AML-193 (cell line): ENCODE measurements at places on chromosomes 2 and 18.

GRCh38 chr2:32402091-32402490 is 45.3 kb downstream of the BIRC6 start:
- DNase-seq = no peak

DNA sequence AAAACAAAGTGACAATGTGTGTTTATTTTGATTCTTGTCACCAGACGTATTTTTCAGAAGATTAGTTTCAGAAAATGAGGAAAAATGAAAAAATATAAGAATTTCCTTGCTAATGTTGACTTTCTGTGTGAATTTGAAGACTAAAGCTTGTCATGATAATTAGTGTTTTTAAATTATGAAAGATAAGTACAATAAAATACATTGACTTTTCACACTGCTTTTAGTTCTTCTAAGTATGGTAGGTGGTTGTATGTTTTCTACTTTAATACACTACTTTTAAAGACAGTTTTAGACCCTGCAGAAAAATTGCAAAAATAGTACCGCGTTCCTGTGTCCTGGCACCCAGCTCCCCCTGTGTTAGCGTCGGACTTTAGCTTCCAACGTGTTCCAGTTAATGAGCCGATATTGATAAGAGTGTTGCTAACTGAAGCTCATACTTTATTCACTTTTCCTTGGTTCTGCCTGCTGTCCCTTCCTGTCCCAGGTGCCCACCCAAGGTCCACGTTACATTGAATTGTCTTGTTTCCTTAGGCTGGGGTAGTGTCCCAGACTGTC is 695 bp downstream of the RBFA start:
- no peak for DNase-seq

DNA sequence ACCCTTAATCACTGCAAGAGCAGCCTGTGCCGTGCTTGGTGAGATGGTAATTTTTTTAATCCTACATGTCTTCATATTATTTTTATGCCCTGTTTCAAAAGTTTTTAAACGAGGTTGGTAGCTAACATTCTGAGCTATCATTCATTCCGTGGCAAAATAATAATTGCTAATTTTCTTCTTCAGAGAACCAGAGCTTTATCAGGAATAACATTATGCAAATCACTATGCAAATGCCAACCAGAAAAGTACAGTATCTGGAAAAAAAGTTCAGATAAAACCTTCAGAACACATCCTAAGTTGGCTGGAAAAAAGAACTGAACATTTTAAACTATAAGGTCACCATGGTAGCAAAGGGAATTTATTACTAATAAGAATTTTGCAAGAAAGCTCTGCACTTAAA is 165.1 kb upstream of the NABP1 start:
- DNase-seq = no peak

GRCh38 chr2:206296128-206296527 is 21.7 kb downstream of the ZDBF2 start:
- DNase-seq = no peak

- peak; percentile 84 for DNase-seq
Measured at GRCh38 chr2:64273524-64274398, 129.5 kb upstream of the PELI1 start.

DNA sequence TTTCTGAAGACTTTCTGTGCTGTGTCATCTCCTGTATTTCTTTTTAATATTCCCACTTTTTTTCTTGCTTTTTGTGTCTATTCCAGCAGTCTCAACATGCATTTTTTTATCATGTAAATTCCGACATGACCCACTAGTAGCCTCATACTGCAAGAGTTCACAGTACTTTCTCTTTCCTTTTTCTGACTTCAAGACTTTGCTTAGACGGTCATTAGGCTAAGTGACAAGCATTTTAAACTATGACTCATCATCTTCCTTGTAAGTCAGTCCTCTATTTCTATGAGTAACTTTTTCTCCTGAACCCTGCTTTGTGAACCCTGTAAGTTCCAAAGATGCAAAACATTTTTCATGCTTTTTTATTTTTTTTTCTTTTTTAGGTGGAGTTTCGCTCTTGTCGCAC is 381.2 kb downstream of the TXNL1 start:
- no peak for DNase-seq

- no peak for DNase-seq
Measured at GRCh38 chr2:100161945-100162620, 19.7 kb upstream of the AFF3 start.

DNA sequence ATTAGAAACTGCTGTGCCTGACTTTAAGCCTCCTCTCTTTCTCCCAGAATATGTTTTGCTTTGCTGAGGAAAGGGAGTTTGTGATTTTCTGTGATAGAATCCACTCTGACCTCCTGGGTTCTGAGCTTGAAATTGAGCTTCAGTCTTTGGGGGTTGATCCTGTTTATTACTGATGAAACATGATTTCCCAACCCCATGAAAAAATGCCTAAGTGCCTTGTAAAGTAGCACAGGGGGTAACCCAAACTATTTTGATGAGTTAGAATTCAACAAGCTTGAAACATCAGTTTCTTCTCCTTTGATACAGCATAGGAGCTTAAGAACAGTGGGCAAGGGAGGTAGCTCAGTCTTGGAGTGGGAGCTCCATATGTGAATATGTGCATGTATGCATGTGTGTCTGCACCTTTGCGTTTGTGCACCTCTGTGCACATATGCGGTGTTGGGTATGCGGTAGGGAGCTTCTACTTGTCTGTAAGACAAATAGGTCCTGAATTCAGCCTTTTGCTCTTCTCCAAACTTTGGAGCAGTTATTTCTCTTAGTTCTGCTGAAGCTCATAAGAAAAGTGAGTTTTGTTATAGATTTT is 364.6 kb downstream of the OSR1 start:
- DNase-seq = no peak

- no peak for DNase-seq
Measured at GRCh38 chr2:107376909-107377308, 449.8 kb upstream of the RGPD4 start.

DNA sequence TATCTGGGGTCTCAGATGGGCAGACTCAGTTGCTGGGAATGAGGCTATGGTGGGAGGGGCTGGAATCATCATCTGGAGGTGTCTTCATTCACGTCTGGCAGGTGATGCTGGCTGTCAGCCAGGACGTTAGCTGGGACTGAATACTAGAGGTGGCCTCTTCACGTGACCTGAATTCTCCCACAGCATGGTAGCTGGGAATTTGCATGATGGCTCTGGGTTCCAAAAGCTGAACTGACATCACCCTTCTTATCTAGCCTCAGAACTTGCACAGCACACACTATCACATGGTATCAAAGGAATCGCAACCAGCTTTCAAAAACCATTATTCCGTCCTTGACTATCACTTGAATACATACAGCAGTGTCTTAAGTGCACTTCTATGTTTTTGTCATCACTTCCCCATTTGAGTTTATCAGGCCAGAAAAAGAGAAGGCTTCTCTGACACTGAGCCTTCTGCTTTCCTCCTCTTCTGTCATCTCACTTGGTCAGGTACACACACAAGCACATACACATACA is 53.0 kb upstream of the LRP2 start:
- peak; percentile 2 for DNase-seq

- DNase-seq = peak; percentile 42
Measured at GRCh38 chr2:175624211-175624761, 377.8 kb downstream of the LNPK start.

- DNase-seq = no peak
Measured at GRCh38 chr2:393711-394696, 106.1 kb upstream of the ALKAL2 start.

GRCh38 chr2:117308861-117309770 is 505.4 kb upstream of the DDX18 start:
- no peak for DNase-seq

- no peak for DNase-seq
Measured at GRCh38 chr2:197174539-197175094, 136.0 kb downstream of the ANKRD44 start.

GRCh38 chr18:13700153-13700552 is 26.2 kb downstream of the FAM210A start:
- DNase-seq = no peak

DNA sequence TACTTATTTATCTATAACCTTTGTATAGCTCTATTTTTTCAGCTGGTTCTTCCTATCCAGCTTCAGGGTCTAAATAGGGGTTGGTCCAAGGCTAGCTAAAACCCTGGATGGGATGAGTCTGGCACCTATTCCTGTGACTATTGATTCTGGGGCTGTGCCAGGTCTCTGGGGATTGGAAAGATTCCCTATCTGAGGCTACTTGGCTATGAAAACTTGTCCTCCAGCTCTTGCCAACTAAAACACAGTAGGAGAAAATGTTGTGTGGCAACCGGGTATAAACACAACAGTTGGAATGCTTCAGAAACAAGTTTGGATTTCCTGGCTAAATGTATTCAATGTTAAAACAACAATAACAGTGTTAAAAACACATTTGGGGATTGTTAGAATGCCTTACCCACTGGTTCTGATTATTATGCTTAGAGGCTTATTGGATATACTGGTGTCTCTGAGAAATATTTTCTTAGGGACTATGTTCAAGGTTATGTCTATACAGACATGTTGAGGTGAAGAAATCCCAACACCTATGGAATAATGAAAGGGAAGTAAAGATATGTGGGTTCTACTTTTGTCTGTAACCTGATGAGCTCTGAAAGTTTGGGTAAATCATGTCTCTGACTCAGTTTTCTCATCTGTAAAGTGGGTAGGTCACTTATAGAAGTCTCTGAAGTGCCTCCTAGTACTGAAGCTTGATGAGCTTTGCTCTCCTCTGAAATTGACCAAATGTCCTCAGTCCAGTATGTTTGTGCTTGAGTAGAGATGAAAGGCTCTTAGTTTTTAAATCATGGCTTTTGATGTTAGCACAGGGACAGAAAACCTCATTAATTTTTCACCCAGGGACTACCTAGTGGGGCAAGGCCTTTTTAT is 460.7 kb downstream of the MTX2 start:
- no peak for DNase-seq

DNA sequence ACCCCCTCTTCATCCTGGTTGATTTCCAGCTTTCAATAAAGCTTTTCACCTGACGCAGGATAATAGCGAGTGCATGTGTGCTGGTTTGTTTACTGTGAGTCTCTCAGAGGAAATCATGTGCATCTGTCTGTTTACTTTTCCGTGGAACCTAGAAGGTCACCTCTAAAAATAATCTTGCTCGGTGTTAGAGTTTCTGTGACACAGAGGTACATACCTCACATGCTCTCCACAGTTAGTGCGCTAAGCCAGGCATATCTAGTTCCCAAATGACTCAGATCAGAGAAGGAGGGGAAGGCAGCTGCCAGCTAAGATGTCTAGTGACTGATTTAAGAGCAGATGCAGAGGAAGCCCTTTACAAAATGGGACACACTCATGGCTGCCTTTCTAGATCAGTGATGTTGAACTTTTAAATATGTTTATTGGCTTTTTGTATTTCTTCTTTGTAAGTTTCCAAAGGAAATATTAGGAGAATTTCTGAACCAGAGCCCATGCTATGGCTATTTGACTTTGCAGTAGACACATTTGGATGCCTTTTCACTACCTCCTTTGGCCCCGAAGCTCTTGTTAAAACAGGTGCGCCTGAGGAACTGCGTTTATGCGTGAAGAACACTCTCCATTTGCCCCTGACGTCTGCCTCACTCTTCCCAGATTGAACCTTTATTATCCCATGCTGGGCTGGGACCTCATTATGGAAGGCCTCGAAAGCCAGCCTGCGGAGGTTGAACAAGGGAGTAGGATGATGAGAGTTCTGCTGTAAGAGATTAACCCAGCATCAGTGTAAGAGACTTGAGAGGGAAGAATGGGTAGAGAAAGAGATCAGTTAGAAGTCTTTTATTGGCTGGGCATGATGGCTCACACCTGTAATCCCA is 145.6 kb downstream of the FAM161A start:
- DNase-seq = no peak

GRCh38 chr2:1297372-1298159 is 115.7 kb upstream of the TPO start:
- DNase-seq = no peak

- peak; percentile 90 for DNase-seq
Measured at GRCh38 chr2:32039447-32040219, at the start of gene DPY30. TSS of gene DPY30 (minus strand) at chr2:32039805. CDS start at chr2:32039456, 349 bp downstream.

- DNase-seq = no peak
Measured at GRCh38 chr2:90209806-90210205, 1518.3 kb downstream of the RPIA start.

GRCh38 chr2:230097841-230098240 is 29.1 kb upstream of the SLC16A14 start:
- DNase-seq = no peak

GRCh38 chr2:40304340-40304739 is 147.6 kb downstream of the SLC8A1 start:
- DNase-seq = no peak

GRCh38 chr2:228771315-228771714 is 499.8 kb downstream of the PID1 start:
- no peak for DNase-seq

DNA sequence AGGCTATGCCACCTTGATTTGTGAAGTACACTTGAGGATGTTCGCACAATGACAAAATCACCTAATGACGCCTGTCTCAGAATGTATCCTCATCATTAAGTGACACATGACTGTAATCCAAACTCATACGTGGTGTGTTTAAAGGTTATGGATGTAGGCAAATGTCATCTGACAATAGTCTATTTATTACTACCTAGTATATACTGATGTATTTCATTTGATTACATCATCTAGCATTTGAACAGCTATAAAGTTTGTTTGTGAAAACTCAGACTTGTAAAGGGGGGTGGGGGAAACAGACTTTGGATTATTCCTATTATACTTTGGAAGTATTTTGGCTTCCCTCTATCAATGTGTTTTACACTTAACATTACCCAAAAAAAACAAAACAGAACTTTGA is 129.9 kb downstream of the TANC1 start:
- no peak for DNase-seq

GRCh38 chr18:38450876-38451275 is 885.3 kb upstream of the CELF4 start:
- no peak for DNase-seq

- DNase-seq = no peak
Measured at GRCh38 chr18:67514901-67515540, 1.5 kb downstream of the DSEL start.

DNA sequence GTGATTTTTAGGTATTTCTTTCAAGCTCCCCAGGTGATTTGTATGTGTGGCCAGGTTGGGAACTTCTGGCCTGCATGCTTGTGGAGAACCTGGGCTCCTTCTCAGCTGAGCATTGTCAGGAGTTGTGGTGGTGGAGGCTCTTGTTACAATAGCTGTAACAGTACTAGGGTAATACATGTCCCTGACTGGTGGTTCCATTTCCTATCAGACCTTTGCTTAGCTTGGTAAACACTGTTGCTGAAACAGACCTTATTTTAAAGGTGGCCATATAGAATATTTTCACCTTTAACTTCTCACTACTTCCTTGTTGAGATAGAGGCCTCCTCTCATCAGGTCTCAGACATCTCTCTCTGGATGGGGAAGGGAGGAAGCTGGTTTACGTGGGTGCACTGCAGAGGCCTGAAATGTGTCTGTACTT is 79.2 kb downstream of the SETBP1 start:
- DNase-seq = no peak

- DNase-seq = no peak
Measured at GRCh38 chr18:66635342-66635741, 31.5 kb upstream of the CDH19 start.
